M059J (cell line): ENCODE measurements at places on chromosomes 1 and 21. TPM values are rescaled to one million over a fixed set of nuclear protein-coding genes. Genes with fewer than 3 reads are reported as not detected.
A peak's percentile ranks its signal among the peaks of the same experiment; 100 is the strongest.

Gene WNT2B
- under 0.01 and 0.02 TPM in 2 replicates for total RNA-seq

Gene MPL
- total RNA-seq: not detected in 2 replicates

Gene MFSD2A
- 1.2 and 2.3 TPM in 2 replicates for total RNA-seq

Gene IVL
- total RNA-seq: not detected in 2 replicates

Gene DPT
- total RNA-seq: not detected in 2 replicates

Gene AKR7A2
- total RNA-seq: 110 and 121 TPM in 2 replicates

GRCh38 chr1:54252371-54252936 is 52.5 kb downstream of the MRPL37 start:
- DNase-seq: no peak

- no peak for DNase-seq
These were observed 116.2 kb downstream of the FOXD2 start for GRCh38 chr1:47554082-47554481.

GRCh38 chr1:228084797-228085196 is 2.3 kb downstream of the ARF1 start:
- DNase-seq: no peak

GRCh38 chr1:168400139-168400538 is 119.5 kb downstream of the TBX19 start:
- DNase-seq: peak; percentile 29

- no peak for DNase-seq
These were observed 3.4 kb upstream of the CHI3L1 start for GRCh38 chr1:203189951-203190352.

DNA sequence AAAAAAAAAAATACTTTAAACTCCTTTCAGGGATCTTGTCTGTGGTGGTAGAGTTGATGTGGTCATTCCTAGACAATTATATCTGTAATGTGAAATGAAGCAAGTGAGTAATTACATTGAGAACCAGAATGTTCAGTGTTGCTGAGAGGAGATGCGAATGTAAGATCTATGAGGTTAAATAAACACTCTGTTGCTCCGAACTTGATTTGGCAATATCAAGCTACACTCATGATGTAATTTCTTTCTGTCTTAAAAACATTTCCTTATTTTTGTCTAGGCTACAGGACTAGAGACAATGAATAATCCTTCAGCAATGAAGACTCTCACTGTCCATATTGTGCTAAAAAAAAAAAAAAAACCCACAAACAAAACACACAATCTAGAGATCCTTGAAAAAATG is 63.1 kb upstream of the IGSF5 start:
- DNase-seq: peak; percentile 72

- DNase-seq: no peak
These were observed 78.4 kb upstream of the KCNA3 start for GRCh38 chr1:110752941-110753725.

GRCh38 chr1:220296981-220297380 is 24.7 kb upstream of the RAB3GAP2 start:
- no peak for DNase-seq

GRCh38 chr1:69203166-69203565 is 364.6 kb upstream of the LRRC7 start:
- no peak for DNase-seq
